Right ventricle myocardium inferior (tissue), 1 donor: ENCODE measurements at places on chromosomes 11 and 22. TPM values are rescaled to one million over a fixed set of nuclear protein-coding genes. Genes with fewer than 3 reads are reported as not detected.

DNA sequence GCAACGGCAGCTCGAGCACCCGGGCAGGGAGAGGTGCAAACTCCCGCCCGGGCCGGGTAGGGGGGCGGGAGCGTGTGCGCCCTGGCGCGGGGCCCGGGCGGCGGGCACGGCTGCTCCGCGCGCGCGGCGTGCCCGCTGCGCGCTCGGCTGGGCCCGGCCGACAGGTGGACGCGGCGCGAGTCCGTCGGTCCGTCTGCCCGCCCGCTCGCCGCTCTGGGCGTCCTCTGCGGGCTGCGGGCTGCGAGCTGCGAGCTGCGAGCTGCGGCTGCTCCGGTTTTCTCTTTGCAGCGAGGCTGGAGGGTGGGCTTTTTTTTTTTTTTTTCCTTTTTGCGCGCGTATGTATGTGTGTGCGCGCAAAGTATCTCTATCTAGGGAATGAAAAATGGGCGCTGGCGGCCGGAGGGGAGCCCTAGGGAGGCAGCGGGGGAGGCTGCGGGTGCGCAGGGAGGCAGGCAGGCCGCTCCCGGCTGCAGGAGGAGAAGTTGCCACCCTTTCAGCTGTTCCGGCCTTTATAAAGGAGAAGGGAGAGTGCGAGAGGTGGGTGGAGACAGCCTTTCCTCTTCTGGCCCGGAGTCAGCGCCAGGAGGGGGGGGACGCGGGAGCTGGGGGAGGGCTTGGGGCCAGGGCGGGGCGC lies at the start of gene PDGFB:
PDGFB (minus strand) TSS at position 487 of the 634 bp plus-strand sequence. CDS start 1,019 bp downstream, outside the sequence.
- DNase-seq = no peak

DNA sequence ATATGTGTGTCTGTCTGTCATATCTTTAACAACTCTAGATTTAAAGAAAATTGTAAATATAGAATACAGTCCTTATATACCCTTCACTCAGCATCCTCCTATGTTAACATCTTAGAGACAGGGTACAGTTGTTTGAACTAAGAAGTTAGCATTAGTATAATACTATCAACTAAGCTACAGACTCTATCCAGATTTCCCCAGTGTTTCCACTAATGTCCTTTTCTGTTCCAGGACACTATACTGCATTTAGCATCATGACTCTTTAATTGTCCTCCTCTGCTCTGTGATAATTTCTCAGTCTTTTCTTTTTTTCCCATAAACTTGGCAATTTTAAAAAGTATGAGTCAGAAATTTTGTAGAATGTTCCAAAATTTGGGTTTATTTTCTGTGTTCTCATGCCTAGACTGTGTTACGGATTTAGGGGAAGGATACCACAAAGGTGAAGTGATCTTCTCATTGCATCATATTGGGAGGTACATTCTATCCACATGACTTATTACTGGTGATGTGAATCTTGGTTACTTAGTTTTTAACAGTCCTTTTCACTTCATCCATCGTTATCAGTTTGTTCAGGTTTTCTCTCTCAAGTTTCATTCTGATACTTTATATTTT lies 168.4 kb downstream of the SBF2 start:
- no peak for DNase-seq

- DNase-seq = no peak
Measured at GRCh38 chr11:120001178-120002090, 136.5 kb downstream of the TRIM29 start.

GRCh38 chr11:45449036-45449601 lies 163.0 kb upstream of the SYT13 start:
- DNase-seq = no peak

The OR51B4 gene
- not detected for total RNA-seq

The OOSP2 gene
- total RNA-seq = not detected

The GRIK4 gene
- not detected for total RNA-seq
